ENCODE measurements at places on chromosomes 3 and 15. TPM values are rescaled to one million over a fixed set of nuclear protein-coding genes. Genes with fewer than 3 reads are reported as not detected.

HHLA2 gene
- total RNA-seq, result not detected

SNX22 gene
- total RNA-seq, result 0.18 TPM

ENTPD3 gene
- total RNA-seq, result 0.14 TPM

CKMT1B gene
- total RNA-seq, result not detected

ANKRD63 gene
- total RNA-seq, result not detected

CLASP2 gene
- total RNA-seq, result 34.4 TPM

MESP1 gene
- 0.28 TPM for total RNA-seq

LTK gene
- not detected for total RNA-seq

PDCD7 gene
- total RNA-seq, result 15.0 TPM

GOLGA6D gene
- not detected for total RNA-seq

TUSC7 gene
- total RNA-seq, result not detected

SLC2A2 gene
- total RNA-seq, result 0.09 TPM

FAM3D gene
- not detected for total RNA-seq

SCG3 gene
- total RNA-seq, result not detected

CCDC33 gene
- not detected for total RNA-seq

GP5 gene
- 0.14 TPM for total RNA-seq

ZNF774 gene
- 1.1 TPM for total RNA-seq

TRH gene
- total RNA-seq, result not detected

ACKR2 gene
- 0.28 TPM for total RNA-seq

GOLGA6L7 gene
- not detected for total RNA-seq

ANKRD34C gene
- not detected for total RNA-seq

SLC12A1 gene
- total RNA-seq, result not detected

TWF2 gene
- total RNA-seq, result 62.7 TPM

LYZL4 gene
- not detected for total RNA-seq

NUP210 gene
- total RNA-seq, result not detected

EPHB3 gene
- total RNA-seq, result 7.0 TPM

SLC28A2 gene
- not detected for total RNA-seq

MAGEL2 gene
- total RNA-seq, result 0.37 TPM

REC114 gene
- not detected for total RNA-seq

STRIT1 gene
- not detected for total RNA-seq

CCR3 gene
- not detected for total RNA-seq

PIK3CB gene
- 6.4 TPM for total RNA-seq

TGM5 gene
- total RNA-seq, result not detected

LRRC34 gene
- 1.4 TPM for total RNA-seq

PCLAF gene
- total RNA-seq, result 14.7 TPM

SEMA3F gene
- total RNA-seq, result 0.92 TPM

C3orf18 gene
- 16.0 TPM for total RNA-seq
